Heart right ventricle (tissue), 16 donors: ENCODE measurements at places on chromosomes 11 and 22.

DNA sequence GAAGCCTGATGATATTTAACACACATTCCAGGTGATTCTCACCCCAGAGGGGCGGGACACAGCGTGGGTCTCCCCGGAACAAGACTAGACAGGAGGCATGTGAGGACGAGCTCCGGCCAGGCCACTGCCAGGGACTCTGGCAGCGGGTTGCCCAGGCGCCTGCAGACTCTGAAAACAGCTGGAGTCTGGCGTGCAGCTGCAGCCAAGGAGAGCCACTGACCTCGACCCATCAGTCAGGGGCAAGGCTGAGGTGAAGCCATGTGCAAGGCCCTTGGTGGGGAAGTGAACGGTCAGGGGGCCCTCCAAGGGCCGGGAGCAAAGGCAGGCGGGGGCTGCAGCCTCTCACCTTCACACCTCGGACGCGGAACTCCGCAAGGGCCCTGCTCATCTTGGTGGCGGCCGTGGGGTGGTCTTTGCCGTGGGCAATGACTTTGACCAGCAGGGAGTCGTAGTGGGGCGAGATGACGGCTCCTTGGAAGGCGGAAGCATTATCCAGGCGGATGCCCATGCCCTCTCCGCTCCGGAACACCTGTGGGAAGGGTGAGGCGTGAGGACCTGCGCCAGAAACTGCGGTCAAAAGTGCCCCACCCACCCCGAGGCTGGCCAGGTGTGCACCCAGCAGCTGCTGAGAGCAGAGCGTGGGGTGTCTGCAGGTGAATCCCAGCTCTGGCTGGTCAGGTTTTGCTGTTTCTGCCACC lies 6.7 kb downstream of the LRFN4 start:
- no peak for DNase-seq

GRCh38 chr11:82631722-82632630 lies 101.7 kb downstream of the FAM181B start:
- DNase-seq = no peak

DNA sequence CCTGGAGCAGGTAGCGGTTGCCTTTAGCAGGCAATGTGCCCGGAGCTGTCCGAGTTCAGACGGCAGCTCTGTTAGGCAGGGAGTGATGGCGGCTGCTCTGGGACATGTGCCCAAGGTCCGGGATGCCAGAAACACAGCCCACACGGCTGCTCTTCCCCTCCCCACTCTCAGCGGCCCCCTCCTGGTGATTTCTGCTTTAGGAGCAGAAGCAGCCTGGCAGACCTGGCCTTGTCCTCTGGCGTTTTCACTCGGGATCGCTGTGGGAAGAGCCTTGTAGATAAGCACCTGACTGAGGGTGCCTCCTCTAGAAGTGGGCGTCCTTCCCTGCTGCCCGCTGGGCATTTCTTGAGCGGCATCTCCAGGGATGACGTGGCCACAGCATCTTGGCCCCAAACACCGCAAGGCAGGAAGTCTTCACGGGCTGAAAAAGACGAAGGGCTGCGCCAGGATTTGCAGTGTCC lies 392.2 kb downstream of the TBC1D22A start:
- peak; percentile 69 for DNase-seq

DNA sequence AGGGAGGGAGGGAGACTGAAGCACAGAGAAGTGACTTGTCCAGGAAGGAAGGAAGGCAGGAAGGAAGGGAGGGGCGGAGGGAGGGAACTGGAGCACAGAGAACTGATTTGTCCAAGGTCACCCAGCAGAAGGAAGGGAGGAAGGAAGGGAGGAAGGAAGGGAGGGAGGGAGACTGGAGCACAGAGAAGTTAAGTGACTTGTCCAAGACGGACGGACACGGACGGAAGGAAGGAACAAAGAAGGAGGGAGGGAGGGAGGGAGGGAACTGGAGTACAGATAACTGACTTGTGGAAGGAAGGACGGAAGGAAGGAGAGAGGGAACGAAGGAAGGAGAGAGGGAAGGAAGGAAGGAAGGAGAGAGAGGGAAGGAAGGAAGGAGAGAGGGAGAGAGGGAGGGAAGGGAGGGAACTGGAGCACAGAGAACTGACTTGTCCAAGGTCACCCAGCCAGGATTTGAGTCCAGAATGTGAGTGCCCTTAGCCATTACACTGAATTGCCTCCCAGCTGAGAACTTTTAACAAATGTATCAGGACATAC lies 1.5 kb downstream of the SLC35F2 start:
- DNase-seq = no peak

DNA sequence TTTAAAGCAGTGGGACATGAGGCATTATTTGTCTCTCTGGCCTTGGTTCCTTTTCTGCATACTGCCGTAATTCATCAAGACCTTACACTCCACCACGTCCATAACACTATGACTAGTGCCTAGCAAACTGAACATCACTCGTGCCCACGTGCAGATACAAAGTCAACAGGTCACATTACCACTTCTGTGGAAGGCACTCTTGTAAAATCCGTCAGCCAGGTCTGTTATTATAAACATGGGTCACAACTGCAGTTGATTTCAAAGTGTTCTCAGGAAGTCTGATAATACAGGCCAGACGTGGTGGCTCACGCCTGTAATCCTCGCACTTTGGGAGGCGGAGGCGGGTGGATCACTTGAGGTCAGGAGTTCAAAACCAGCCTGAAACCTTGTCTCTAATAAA lies 14.1 kb downstream of the VSIG10L2 start:
- DNase-seq = no peak

GRCh38 chr22:21980547-21980946 lies 2.0 kb downstream of the TOP3B start:
- no peak for DNase-seq

GRCh38 chr11:86606836-86607481 lies 65.5 kb downstream of the ME3 start:
- DNase-seq = no peak

DNA sequence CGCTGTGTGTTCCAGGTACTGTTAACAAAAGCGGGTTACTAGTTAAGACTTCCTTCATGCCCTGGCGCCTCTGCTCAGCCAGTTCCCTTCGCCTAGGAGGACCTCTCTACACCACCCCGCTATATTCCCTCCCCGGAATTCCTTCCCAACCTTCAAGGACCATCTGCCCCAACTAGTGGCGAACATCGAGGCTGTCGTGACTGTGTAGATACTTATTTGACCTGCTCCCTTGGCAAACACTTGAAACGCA lies 450 bp upstream of the BCL2L13 start:
- no peak for DNase-seq

DNA sequence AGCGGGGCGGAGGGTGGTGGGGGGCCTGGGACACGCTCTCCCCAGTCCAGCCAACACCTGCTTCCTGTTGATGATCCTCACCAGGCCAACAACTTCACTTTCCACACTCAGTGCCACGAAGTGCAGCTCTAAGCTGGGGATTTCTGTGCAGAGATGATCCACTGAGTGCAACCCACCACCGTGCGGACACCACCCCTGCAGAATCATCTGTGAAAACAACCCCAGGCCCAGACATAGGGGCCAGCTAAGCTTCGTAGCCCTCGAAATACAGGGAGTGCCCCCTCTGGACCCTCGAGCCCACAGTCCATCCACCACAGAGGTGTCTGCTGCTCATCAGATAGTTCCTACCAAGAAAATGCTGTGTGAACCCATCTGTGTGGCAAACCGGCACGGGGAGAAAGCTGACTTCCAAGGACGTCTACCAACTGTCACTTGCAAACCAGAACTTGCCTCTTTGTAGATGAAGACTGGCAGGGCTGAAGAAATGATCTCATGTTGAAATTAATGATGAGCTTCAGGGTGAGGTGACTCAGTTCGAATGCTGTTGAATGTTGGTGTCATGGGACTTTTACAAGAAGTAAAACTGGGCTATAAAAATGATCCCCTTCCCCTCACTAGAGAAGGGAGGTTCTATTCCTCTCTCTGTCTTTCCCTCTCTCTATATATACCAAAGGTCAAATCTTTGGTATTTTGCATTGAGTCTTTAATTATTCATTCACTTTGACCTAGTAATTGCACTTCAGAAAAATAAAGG lies 73.4 kb downstream of the MYEOV start:
- DNase-seq = peak; percentile 1
